Motor neuron (in vitro differentiated cells): ENCODE measurements at places on chromosomes 7 and 10.

DNA sequence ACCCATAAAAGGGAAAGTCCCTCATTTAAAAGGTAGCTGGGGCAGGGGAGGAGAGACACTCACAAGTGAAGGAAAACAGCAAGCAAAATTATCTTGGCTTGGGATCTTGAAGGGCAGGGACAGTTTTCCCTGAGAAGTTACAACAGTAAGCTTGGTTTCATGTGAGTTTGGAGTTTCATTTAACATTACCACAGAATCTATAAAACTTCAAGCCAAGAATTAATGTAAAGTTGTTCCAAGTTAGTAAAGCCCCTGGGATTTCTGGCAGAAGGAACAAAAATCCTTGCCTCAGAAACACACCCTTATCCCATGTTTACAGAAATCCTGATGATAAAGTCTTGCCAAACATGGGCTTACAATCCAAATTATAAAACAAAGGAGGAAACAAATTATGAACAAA lies 19.2 kb downstream of the CRPPA start:
- ATAC-seq, result no peak

- ATAC-seq, result no peak
These were observed 234.0 kb downstream of the ZMYND11 start for GRCh38 chr10:369221-369683.

- ATAC-seq, result peak; percentile 67
These were observed 470.0 kb downstream of the SUGCT start for GRCh38 chr7:40604601-40605438.

GRCh38 chr10:5614155-5614721 lies 52.2 kb downstream of the ASB13 start:
- no peak for ATAC-seq

- ATAC-seq, result no peak
These were observed 130.4 kb downstream of the GLI3 start for GRCh38 chr7:42106562-42106961.

DNA sequence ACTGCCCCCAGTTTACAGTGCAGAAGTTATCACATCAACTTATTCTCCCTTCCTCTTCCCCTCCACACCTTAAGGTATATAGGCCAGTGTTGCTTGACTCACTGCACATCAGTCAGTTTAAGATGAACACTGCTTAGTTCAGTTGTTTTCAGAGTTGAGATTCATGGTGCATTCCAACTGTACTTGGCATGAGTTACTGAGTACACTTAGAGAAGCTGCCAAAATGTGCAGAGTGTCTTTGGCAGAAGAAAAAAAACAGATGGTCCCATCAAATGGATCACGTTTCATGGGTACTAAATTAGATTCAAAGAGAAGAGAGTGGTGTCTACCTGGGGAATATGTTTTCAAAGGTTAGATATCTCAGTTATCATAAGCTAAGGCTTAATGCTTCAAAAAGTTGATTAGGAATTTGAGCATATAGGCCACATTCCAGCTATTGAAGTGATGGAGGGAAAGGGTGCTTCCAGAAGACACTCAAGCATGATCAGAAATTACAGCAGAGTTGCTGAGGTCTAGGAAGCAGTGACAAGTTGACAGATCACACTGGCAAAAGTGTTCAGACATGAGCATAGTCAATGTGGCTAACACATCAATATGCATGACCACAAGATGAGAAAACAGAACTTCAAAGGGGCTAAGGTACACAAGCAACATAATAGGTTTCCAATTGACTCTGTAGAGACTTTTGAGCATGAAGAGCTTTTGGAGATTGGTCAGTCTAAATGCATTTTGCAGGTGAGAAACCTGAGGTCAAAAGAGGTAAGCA lies 579.2 kb upstream of the CELF2 start:
- ATAC-seq, result no peak

- ATAC-seq, result peak; percentile 77
These were observed 544 bp downstream of the GPRIN2 start for GRCh38 chr10:46555713-46556514.

- ATAC-seq, result peak; percentile 32
These were observed 146.1 kb upstream of the TMEM196 start for GRCh38 chr7:19919261-19920095.

DNA sequence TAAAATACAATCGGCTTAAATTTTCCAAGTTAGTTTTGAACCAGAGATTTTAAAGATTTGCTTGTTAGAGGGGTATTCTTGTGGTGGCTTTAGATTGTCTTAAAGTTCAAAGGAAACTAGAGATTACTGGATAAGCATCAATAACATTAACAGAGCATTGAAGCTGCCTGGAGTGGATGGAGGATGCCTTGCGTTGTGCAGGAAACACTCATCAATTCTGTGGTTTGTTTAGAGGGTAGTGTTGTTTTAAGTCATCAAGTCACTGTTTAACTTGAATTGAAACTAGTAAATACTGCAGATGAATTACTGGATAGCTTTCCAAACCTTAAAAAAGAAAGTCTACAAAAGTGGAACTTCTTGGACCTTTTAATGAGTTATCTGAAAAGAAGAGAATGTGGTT lies 218.6 kb downstream of the CELF2 start:
- no peak for ATAC-seq

- no peak for ATAC-seq
These were observed 12.6 kb upstream of the OR6B1 start for GRCh38 chr7:143987513-143987912.

GRCh38 chr10:114631090-114631665 lies 26.9 kb downstream of the ABLIM1 start:
- ATAC-seq, result peak; percentile 23

DNA sequence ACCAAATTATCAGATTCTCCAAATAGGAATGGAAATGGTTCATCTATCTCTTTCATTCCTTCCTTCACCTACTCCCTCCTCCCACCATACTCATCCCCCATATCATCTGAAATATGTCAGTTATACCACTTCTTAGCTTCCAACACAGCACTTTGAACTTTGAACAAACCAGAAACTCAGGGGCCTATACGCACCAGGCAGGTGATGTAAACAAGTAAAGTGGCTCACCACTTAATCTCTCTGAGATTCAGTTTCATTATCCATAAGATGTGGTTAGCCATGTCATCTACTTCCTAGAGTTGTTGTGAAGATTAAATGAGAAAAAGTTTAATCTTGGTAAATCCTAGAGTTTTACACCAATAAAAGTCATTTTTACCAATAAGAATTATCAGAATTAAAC lies 65.9 kb upstream of the LRRN3 start:
- ATAC-seq, result no peak

DNA sequence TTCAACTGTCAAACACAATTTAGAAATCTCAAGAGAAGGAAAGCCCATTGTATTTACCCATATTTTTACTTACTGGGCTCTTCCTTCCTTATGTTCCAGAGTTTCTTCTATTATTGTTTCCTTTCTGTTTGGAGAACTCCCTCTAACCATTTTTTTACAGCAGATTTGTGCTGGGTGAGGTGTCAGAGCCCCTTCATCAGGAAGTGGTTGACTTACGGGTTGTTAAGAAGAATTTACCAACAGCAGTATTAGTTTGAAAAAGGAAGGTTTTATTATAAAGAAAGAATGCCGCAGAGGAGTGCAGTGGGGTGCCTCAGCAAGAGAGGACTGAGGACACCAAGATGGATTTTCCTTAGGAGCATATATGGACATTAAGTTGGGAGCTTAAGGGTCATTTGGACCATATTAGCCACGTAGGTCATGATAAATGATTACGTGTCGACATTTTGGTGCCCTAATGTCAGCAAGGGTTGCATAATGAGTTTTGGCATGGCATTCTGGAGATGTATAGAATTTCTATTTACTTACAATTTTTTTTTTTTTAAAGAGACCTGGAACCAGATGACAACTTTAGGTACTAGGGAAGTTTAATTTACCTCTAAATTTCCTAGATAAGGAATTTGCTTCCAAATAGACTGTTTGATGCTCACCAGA lies 6.3 kb upstream of the TBATA start:
- ATAC-seq, result no peak

DNA sequence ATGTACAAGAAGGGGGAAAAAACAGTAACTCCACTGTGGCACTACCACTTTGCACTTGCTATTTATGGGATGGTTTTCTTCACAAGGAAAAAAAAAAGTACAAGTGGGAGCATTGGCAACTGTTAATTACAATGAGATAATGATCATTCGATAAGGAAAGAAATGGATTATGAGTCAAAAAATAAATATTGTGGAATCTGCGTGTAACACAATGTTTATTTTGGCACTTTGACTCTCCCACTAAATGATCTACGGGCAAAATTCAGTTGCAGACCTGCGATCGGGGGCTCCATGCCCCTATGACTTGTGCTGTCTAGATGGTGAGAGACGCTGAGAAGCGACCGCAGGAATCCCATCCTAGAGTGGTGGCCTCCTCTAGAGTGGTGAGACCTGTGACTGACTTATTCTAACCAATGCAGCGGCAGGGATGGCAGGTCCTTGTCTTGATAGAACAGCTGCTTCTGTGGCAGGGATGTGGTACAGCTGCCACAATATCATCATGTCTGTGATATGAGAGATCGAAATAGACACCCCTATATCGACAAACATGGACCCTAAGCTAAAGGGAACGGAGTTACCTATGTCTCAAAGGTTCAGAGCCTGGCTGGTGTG lies 345.0 kb upstream of the KLF6 start:
- ATAC-seq, result no peak

DNA sequence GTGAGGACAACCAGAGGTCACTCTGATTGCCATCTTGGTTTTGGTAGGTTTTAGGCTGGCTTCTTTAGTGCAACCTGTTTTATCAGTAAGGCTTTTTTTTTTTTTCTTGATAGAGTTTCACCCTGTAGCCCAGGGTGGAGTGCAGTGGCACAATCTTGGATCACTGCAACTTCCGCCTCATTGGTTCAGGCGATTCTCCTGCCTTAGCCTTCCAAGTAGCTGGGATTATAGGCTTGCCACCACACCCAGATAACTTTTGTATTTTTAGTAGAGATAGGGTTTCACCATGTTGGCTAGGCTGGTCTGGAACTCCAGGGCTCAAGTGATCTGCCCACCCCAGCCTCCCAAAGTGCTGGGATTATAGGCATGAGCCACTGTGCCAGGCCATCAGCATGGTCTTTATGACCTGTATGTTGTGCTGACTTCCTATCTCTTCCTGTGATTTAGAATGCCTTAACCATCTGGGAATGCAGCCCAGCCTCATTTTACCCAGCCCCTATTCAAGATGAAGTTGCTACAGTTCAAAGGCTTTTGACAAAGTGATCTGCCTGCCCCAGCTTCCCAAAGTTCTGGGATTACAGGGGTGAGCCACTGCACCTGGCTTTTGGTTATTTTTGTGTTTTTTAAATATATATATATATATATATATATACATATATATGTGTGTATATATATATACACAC lies 7.0 kb upstream of the ZNF425 start:
- ATAC-seq, result no peak

GRCh38 chr10:122554131-122555036 lies 6.2 kb upstream of the DMBT1 start:
- ATAC-seq, result no peak

- peak; percentile 59 for ATAC-seq
These were observed 396.5 kb upstream of the MKI67 start for GRCh38 chr10:128522551-128523308.

- no peak for ATAC-seq
These were observed 2.8 kb downstream of the LGI1 start for GRCh38 chr10:93760490-93760889.

GRCh38 chr7:4109481-4110110 lies 572.5 kb upstream of the FOXK1 start:
- no peak for ATAC-seq

DNA sequence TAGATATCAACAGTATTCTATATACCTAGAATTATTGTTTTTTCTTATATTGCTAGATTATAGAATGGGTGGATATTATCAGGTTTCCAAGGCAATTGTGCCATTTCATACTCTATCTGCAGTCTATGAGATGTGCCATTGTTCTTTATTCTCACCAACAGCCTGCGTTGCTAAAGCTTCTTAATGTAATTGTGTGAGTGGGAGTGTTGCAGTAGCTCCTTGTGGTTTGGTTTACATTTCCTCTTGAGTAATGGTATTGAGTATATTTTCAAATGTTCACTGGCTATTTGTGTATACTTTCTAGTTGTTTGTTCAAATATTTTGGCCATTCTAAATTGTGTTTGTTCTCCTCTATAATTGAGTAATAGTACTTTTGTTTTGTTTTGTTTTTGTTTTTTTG lies 199.2 kb downstream of the TFEC start:
- no peak for ATAC-seq

DNA sequence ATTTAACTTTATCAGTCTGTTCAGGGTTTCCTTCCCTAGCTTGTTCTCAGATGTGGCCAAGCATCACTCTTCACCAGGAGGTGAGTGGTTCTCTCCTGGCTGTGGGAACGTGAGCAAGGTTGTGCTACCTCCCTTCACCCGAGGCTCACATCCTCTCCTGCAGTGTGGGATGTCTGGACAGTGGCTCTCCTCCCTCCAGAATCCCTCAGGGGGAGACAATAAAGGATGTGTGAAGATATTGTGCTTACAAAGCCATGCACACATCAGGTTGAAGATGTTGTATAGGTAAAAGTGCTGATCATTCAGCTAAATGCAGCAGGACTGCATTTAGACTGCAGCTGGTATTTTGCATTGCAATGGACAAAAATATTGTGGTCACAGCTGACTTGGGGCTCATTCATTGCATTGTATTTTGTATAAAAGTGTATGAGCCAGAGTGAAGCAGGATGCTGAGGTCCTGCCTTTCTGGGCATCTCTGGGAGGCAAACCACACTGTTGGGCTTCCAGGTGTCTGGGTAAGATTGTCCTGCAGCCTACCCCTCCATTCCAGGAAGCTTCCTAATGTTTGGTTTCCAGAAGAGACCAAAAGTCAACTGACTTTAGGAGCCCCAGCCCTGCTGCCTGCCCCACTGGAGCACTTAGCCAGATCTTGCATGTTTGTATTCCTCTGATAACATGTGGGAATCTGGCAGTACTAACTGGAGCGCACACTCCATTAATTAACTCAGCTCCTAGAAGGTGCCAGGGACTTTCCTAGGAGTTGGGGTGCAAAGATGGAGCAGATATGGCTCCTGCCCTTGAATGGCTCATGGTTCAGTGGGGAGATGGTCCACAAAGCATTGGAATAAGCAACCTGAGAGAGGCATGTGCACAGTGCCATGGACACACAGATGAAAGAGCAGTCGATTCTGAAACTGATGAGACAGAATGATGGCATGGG lies 292.5 kb upstream of the ZNF32 start:
- no peak for ATAC-seq

DNA sequence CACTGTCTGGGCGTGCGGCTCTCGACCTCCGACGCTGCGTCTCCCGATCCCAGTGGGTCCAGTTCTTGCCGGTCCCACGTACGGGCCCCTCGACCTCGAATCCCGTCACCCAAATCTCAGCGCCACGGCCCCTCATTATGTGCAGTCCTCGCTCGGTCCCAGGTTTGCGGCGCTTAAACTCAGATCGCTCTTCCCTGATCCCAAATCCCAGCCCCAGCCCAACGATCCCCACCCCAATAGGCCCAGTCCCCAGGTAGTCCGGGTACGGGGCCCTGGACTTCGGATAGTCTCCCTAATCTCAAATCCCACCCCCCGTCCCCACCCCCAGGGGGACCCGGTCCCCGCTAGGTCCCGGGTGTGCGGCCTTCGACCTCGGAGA lies 666 bp downstream of the HNRNPF start:
- ATAC-seq, result no peak

- ATAC-seq, result no peak
These were observed 30.0 kb downstream of the DUSP5 start for GRCh38 chr10:110527731-110528171.
